Activated CD8-positive, alpha-beta memory T cell treated with anti-CD3 and anti-CD28 coated beads for 1 hour (primary cell): ENCODE measurements at places on chromosomes 6 and 20.

DNA sequence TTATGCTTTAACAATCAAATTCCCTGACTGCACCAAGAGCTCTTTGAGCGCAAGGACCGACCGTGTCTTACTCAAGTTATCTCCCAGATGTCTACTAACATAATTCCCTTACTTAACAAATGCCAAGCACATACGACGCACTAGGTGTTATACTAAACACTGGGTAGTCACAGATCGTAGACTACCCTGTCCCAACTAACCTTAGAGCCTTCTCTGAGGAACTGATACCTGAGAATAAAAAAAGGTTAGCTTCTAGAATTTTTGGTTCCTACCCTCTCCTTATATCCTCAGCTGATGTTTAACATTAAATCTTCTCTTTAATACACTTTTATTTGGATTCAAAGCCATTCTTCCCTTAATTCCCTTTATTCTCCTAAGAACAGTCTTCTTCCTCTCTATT is 38.5 kb downstream of the EPB41L2 start:
- no peak for DNase-seq

DNA sequence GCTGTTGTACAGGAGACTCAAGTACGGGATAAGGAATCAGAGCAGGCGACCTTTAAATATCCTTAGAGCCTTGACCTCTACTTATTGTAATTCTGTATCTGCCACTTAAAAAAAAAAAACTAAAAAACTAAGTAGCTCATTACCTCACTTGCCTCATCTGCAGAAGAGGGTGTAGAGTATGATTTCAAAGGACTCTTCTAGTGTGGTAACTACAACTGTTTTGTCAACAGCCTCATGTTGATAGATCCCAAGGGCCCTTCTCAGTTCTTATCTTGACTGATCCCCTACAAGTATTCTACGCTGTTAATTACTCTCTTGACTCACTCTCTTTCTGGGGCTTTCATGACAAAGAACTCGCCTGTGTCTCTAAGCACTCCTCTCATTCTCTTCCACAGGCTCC is 16.7 kb upstream of the PDYN start:
- no peak for DNase-seq

- DNase-seq = no peak
Observed at GRCh38 chr20:3431109-3431508, 23.6 kb upstream of the DNAAF9 start.

DNA sequence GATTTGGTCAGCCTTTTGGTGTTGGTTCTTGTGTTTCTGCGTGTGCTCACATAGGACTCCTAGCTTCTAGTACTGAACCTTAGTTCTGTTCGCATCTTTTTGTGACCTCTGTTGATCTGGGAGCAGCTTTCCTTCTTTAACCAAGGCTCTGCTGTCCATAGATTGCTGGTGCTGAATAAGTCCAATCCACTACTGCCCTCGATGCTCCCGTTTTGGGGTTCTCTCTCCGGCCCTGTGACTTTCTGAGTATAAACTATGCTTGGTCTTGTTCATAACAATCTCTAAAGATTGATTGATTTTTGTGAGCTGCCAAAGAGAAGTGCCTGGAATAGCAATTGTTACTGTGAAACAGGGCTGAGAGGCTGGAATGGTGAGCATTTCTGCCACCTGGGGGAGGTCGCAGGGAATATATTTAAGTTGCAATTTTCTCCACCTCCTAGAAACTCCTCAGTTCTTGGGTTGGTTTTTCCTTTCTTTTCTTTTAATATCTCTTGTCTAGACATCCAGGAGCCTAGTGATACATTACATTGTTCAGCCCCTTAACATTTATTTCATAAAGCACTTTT is 422.9 kb upstream of the CHD6 start:
- no peak for DNase-seq

- DNase-seq = no peak
Observed at GRCh38 chr20:1930165-1930564, 35.0 kb downstream of the SIRPA start.

- peak; percentile 12 for DNase-seq
Observed at GRCh38 chr6:166313255-166314070, 5.3 kb upstream of the PRR18 start.

GRCh38 chr20:51610761-51611624 is 68.5 kb upstream of the NFATC2 start:
- DNase-seq = no peak

GRCh38 chr20:34549291-34549928 is 9.1 kb upstream of the MAP1LC3A start:
- no peak for DNase-seq

DNA sequence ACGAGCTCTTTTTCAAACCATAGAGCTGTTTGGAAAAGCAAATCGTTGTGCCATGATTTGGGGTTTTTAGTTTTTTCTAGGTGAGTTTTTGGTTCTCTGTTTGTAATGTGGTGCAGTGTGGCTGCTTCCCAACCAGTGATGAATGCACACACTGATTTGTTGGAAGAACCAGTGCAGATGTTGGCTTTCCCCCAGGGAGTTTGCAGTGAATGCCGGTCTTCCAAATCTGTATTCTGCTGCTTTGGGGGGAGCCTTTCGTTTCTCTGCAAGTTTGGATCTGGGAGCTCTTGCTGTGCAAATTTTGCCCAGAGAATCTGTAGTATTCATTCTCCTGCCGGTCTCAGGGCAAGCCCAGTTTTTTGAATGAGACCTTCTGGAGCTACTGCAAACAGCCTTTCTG is 14.5 kb downstream of the HECA start:
- DNase-seq = no peak

DNA sequence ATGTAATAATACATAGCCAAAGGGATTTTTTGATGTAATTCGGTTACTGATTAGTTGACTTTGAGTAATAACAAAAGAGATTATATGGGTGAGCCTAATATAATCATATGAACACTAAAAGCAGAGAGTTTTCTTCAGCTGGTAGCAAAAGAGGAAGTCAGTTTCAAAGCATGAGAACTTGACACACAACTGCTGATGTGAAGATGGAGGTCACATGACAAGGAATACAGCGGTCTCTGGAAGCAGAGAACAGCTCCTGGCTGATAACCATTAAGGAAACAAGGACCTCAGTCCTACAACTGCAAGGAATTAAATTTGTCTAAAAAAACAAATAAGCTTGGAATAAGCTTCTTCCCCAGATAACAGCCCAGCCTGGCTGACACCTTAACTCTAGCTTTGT is 154.5 kb upstream of the PRND start:
- DNase-seq = no peak

GRCh38 chr20:44008806-44009678 is 94.4 kb downstream of the TOX2 start:
- no peak for DNase-seq

GRCh38 chr6:32111424-32112066 is 2.4 kb upstream of the TNXB start:
- DNase-seq = no peak

DNA sequence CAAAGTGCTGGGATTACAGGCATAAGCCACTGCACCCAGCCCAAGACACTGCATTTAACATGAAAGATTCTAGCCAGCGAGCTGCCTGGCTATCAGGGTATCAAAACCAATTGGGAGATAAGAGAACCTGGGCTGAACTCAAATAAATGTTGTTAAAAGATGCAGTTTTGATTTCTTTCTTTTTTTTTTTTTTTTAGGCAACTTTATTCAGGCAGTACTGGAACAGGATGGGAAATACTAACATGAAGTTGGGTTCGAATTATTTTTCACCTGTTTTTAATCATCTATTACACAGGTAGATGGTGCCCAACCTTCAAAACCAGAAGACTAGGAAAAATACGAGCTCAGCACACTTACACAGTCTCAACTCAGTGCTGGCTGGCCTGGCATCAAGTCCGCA is 63.7 kb downstream of the TRERF1 start:
- DNase-seq = no peak

DNA sequence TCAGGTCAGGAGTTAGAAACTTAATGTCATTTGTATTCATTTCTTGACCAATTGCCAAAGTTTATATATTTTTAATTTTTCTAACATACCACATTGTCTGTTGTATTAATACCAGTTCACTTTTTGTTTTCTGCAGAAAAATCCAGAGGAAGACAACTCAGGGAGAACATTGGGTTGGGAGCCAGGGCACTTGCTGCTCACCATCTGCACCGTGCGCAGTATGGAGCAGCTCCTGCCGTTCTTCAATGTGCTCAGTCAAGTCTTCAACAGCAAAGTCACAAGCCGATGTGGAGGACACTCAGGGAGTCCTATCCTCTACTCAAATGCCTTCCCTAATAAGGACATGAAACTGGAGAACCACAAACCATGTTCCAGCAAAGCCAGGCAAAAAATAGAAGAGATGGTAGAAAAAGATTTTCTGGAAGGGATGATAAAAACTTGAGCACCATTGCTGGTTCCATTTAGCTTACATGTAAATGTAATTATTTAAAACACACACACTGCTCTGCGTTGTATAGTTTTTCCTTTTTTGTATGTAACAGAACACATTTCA is 25.3 kb downstream of the PGM3 start:
- no peak for DNase-seq

DNA sequence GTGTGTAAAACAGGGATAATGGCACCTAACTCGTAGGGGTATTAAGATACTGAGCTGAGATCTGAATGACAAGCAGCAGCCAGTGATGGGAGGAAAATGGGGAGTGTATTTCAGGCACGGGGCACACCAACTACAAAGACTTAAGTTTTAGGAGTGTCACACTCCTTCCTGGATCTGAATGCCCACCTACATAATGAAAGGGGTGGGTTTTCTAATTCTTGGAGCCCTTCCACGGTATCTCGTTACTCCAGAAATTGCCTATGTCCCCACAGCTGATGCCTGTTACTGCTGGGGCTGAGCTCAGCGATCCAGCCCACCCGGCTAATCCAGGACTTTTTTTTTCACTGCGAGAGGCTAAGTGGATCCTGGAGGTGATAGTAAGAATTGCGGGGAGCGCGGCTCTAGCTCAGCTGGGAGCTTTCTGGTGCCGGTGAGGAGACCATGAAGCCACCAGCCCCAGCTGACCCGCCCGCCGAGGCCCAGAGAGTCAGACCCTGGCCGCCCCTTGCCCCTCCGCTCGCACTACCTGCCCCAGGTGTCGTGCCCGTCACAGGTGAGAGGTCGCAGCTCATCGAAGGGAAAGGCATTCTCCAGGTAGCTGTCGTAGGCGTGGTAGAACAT is 727 bp downstream of the EDEM2 start:
- DNase-seq = no peak

DNA sequence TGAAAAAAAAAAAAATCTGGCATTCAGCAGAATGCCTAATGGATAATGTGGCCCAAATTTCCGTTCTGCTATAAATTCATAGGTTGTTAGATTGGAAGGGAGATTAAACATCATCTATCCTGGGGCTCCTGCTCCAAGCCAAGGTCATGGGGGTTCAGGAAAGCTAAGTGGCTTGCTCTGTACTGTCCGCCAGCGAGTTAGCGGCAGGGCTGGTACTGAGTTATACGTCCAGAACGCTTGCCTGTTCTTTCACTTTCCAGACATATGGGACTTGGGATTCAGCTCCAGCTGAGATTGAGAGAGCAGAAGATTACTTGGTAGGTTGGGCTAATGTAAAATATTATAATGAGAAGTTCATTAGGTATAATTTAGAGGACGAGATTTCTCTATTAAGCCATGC is 858 bp downstream of the RWDD1 start:
- DNase-seq = no peak

GRCh38 chr6:43946641-43947363 is 176.8 kb downstream of the VEGFA start:
- no peak for DNase-seq

- no peak for DNase-seq
Observed at GRCh38 chr20:41181567-41181966, 44.2 kb downstream of the PLCG1 start.

GRCh38 chr6:4009486-4009885 is 69.5 kb downstream of the FAM217A start:
- no peak for DNase-seq

GRCh38 chr6:95185874-95186273 is 391.5 kb upstream of the MANEA start:
- no peak for DNase-seq

DNA sequence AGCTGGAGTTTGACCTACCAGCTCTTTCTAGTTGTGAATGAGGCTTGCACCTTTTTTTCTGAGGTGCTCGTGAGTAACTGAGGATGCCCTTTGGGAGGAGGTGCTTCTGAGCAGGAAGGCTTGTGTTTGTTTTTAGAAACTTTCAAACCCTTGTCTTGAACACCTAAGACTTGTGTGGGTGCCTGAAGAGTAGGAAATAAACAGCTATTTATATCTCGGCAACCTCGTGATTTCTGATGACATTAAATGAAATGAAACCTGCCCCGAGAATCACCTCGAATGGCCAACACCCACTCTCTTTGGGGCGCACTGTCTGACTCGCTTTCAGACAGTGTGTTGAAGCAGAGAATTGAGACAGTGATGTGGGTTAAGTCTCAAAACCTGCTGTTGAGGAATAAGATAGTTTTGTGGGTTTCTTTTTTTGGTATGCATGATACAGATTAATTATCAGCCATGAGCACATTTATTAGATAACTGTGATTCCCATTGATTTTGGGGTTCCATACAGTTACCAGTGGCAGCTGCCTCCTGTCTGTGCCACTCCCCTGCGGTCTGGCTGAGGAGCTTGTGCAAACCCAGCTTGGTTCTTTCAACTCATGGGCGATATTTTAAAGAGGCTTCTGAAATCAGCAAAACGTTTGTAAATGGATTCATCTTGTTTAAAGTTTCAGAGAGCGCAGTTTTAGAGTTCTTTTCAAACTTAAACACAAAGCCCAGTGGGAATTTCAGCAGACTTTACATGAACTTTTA is 8.4 kb downstream of the IRF4 start:
- no peak for DNase-seq

DNA sequence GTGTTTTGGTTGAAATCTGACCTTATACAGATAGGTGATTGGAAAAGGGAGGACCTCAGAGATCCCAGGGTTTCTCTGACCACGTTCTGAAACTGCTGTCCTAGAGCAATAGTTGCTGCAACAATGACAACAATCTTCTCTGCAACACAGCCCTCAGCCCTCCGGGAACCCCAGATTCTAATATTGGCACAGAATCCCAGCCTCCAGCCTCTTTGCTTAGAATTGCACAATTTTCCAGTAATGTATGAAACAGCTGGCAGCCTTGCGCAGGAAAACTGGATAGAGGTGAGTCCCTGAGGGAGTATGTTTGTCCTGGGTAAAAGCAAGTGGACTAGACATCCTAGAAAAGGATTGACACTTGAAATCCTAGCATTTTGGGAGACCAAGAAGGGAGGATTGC is 30.4 kb upstream of the PNRC1 start:
- DNase-seq = no peak

DNA sequence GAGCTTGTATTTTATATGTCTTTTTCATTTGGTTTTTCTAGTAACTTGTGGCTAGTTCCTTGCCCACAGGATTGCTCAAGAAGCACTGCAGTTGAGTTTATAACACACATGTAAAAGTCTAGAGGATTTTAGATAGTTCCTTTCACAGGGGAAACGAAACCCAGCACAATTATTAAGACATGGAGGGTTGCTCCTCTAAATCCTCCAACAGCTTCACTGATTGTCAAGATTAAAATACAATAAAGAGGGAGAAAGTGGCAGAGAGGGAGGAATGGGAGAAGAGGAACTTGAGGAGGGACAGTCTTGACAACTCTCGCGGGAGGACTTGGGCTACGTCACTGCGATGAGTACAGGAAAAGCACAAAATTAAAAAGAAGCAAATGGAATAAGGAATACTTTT is 9.7 kb upstream of the TBC1D7 start:
- no peak for DNase-seq
